ENCODE measurements at places on chromosomes 5 and 9. TPM values are rescaled to one million over a fixed set of nuclear protein-coding genes. Genes with fewer than 3 reads are reported as not detected.

Gene ADRA1B
- total RNA-seq = 0.71 TPM

Gene TSSK1B
- total RNA-seq = not detected

Gene SOWAHA
- total RNA-seq = not detected

Gene FAM151B
- total RNA-seq = 0.40 TPM

Gene C5orf52
- total RNA-seq = not detected

Gene TMC1
- total RNA-seq = not detected

Gene XRCC4
- 7.6 TPM for total RNA-seq

Gene GARNL3
- total RNA-seq = 1.5 TPM

Gene PIP5K1B
- total RNA-seq = 0.57 TPM

Gene MCTP1
- 0.92 TPM for total RNA-seq

Gene PCDHGA2
- total RNA-seq = 0.05 TPM

Gene ANXA1
- total RNA-seq = 55.9 TPM

Gene PAM
- total RNA-seq = 55.7 TPM

Gene SERF1B
- total RNA-seq = 24.5 TPM

Gene DAB2
- total RNA-seq = 0.32 TPM

All from activated T-cell treated with anti-CD3 and anti-CD28 coated beads, Interleukin-2, amount 50 U/mL, for 4 hours (primary cell).